HTR-8/SVneo (cell line): ENCODE measurements at places on chromosomes 6 and 20.

DNA sequence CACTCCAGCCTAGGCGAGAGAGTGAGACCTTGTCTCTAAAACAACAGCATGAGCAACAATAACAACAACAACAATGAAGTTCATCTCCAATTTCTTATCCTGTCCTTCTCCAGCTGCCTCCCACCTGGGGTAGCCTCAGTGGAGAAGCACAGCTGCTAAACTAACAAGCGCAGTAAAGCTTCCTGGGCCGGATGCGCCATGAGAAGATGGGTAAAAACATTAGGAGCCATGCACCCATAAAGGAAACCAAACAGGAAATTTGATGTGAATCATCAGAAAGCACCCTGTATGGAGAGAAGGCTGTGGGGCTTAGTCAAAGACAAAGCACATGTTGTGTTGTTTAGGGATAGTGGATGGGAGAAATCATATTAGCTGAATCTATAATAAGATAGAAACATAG, 61.1 kb upstream of the CCN6 start:
- no peak for DNase-seq

DNA sequence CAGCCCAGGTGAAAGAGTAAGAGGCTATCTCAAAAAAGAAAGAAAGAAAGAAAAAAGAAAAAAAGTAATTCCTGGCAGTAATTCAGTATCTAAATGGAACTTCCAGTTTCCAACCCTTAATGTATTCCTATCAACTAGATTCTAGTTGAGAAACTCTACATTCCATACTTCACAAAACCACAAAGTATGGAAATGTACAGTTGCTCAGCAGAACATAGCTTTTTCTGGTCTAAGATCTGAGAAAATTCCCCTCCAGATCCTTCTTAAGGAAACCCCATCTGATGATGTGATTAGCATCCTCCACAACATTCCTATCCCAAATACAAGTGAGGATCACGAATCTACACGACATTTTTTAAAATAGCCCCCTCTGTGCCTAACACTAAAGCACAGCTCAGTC, 3.6 kb downstream of the ARMH2 start:
- no peak for DNase-seq

DNA sequence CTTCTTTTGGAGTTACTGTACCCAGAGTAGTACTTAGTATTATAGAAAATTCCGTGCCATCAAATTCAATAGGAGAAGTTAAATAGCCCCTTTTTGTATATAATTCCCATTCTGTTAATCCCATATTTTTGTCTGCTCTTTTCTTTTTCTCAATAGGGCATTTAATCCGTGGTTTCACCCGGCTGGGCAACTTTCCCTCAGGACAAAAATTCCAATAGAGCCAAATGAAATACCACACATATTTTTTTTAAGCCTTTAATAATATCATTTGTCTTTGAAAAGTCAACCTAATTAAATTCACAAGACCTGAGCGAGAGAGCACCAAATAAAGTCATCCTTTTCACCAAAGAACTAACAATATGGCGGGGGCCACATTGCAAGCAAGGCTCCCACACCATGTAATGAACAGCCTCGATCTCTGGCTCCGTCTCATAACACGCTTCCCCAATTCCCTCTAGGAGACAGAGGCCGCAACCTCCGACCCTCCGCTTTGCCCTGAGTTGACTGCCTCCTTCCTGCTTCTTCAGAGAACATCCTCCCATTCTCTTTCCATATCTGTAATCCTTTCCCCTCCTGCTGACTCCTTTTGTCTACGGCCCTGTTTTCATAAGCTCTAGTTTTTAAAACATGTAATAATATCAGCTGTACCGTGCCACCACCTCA, 13.6 kb downstream of the NHSL1 start:
- no peak for DNase-seq

GRCh38 chr6:80277501-80277900, 171.0 kb downstream of the BCKDHB start:
- no peak for DNase-seq

DNA sequence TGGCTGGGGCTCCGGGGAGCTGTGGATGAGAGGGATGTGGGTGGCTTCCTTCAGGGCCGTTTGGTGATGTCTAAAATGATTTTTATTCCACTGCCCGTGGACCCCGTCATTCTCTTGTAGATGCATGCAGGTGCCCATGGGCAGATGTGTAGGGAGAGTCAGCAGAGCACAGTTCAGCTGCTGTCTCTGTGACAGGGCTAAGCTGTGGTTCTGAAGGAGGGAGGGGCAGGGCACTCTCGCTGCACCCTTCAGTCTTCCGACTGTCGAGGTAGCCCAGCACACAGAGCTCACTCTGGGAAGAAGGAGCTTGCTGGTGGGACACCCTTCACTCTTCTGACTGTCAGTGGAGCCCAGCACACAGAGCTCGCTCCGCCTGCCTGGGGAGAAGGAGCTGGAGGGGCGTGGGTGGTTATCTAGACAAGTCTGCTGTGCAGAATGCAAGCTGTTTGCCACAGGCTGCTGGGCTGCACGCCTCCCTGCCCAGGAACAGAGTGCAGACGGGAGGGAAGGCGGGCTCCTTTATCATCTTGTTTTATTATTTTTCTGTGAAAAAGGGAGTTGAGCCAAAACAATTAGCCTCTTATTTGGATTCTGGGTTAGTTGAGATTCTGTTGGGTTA, 28.4 kb upstream of the ADRM1 start:
- no peak for DNase-seq

DNA sequence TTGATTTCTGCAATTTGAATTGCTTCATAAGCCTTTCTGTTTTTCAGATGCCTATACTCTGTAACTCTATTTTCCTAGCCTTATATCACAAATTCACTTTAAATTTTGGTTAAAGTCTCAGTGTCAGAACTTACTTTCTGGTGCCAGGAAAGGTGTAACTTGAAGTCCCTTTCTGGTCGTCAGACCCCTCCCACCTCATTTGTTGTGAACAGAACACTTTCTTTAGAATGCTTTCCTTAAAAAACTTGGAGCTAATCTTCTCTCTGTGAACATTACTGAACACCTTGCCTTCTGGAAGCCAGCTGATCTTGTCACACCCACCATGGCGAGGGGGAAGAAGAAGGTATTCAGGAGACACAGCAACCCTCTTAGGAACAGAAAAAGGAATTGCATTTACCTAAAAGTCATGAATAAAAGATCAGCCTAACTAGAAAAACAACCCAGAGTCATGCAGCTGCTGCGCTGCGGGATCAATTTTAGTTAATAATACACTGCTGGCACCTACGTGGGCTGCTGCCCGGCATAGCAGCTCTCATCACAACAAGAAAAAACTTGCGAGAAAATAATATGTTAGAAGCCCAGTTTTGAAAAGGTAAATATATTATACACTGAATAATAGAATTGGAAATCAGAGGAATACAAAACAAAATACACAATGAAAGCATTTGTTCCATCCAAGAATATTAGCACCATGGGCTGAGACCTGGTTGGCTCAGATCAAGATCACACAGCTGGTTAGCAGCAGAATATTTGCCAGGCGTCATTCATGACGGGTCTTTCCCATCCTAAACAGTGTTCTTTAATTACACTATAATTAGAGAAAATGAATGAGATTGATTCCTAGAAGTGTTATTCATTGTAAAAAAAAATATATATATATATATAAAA, 5.8 kb upstream of the FAM217A start:
- no peak for DNase-seq

- no peak for DNase-seq
Observed at GRCh38 chr6:332671-333070, 40.4 kb downstream of the DUSP22 start.

DNA sequence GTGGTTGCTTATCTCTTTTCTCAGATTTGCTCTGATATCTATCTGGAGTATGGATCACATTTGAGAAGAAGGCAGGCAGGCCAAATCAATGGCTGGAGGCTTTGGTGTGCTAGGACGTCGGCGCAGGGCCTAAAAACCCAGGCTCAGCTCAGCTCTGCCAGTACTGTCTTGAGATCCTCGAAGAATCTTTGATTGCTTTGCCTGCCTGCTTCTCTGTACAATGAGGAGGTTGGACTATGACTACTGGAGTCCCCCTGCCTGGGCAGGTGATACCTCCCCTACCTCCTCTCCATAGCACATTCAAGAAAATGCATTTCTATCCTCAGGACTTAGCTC, 25.1 kb downstream of the KCNK5 start:
- no peak for DNase-seq

DNA sequence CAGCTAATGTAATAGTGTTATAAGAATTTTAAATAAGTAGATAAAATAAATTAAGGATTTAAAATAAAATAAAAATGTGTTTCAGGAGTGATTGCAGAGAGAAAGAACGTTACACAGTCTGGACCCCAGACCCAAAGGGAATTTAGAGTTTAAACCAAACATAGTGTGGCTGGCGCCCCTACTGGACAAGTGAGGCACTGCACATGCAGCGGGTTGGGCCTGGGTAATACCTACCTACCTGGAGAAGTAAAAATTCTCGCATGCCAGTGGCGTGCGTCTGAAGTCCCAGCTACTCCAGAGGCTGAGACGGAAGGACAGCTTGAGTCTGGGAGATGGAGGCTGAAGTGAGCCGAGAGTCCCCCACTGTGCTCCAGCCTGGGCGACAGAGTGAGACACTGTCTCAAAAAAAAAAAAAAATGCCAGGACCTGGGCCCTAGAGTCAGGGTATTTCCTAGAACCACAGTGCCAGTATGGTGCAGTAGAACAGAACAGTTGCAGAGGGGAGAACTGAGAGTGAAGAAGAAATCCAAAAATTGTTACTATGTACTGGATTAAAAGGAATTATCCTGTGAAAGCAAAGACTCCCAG, 71.4 kb upstream of the TCF21 start:
- DNase-seq = no peak

- DNase-seq = no peak
Observed at GRCh38 chr6:104750449-104750848, 109.3 kb downstream of the HACE1 start.

DNA sequence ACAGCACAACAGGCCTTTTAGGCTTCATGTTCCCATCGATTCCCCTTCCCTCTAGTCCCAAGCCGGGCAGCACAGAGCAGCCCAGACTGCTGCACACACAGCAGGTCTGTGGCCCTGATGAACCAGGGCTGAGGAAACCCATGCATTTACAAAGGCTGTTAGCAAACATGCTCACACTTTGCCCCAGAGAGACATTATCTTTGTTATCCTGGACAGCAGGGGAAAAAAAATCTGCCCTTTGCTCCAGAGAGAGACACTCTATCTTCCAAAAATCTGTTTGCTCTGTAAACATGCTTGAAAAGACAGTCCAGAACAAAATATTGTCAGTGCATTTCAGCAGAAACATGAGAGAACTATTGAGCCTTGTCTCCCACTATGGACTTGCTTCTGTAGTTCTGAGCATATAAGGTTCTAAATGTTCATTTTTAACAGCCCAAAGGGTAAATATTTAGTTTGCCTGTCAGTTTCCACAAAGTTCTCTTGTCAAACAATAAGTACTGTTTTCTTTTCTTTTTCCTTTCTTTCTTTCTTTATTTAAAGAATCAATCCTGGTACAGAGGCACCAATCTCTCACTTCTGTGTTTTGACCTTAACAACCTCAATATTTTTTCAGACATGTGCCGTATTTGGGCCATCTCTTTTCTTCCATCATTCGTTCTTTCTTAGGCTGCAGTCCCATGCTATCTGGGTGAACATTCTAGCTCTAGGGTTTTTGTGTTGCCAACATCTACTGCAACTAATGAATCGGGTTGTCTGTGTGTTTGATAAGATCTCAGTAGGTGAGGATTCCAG, 468.0 kb downstream of the EPM2A start:
- no peak for DNase-seq

- no peak for DNase-seq
Observed at GRCh38 chr20:63782521-63782971, 43.0 kb downstream of the SLC2A4RG start.

- DNase-seq = no peak
Observed at GRCh38 chr6:16374016-16374415, 135.6 kb downstream of the GMPR start.

GRCh38 chr6:24080711-24081110, 45.3 kb upstream of the NRSN1 start:
- DNase-seq = no peak

DNA sequence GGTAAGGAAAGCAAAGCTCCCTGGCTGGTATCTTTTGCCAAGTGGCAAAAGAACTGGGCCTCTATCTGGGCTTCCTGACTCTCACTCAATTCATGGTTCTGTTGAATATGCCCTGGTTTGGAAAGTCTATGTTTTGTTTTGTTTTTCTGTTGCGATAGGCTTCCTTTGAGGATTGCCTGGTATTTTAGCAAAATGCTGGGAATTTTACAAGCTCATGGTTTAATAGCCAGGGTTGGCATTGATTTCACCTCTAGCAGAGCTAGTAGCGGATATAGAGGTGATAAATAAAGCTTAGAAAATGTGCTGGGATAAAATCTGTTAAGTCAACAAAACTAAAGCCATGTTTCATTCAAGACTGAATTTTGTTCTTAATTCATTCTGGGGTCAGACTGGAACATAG, 109.9 kb downstream of the RNF144B start:
- no peak for DNase-seq

- no peak for DNase-seq
Observed at GRCh38 chr20:60054716-60055634, 96.8 kb downstream of the CDH26 start.

- DNase-seq = peak; percentile 76
Observed at GRCh38 chr6:149233056-149233715, 84.3 kb upstream of the TAB2 start.

GRCh38 chr6:151095538-151096254, 144.1 kb upstream of the AKAP12 start:
- no peak for DNase-seq

DNA sequence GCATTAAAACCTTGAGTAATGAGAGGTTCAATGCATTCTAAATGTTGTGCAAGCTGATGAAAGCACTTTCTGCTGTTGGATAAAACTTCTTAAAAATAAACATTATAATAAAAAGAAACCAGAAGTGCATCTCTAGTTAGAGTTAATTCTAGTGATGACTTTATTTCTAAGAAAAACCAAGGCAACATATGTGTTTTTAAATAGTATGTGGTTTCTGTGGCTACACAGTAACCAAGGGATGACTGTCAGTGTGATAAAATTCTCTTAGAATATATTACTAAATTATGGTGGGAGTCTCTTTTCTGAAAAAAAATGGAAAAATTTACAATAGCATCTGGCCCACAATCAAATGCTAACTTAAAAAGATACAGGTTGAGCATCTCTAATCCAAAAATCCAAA, 117.0 kb downstream of the ME1 start:
- DNase-seq = no peak

DNA sequence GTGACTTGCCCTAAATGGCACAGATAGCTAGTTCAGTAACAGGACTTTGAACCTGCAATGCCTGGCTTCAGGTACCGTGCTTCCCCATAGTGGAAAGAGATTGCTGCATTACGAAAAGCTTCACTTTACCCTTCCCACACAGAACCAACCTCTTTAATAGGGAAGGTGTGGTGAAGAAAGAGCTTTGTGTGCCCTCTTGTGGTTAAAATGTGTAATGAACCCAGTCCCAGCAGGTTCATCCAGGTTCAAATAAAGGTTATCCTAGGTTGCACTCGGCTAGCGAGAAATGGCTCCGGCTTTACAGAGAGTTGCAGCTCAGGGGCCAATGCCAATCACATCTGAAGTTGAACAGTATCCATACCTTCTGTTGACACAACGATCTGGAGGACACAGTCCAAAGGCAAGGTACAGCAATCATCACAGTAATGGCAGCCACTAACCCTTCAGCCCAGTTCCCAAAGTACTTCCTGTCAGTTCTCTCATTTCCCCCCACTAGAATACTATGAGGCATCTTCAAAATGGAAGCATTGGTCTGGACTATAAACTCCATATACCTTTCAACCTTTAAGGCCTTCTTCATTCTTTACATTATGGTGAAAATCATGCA, 3.0 kb downstream of the DEFB115 start:
- DNase-seq = no peak

- DNase-seq = no peak
Observed at GRCh38 chr6:128241216-128241615, 279.2 kb downstream of the PTPRK start.
